ENCODE measurements at places on chromosomes 7 and 10.
A peak's percentile ranks its signal among the peaks of the same experiment; 100 is the strongest.

DNA sequence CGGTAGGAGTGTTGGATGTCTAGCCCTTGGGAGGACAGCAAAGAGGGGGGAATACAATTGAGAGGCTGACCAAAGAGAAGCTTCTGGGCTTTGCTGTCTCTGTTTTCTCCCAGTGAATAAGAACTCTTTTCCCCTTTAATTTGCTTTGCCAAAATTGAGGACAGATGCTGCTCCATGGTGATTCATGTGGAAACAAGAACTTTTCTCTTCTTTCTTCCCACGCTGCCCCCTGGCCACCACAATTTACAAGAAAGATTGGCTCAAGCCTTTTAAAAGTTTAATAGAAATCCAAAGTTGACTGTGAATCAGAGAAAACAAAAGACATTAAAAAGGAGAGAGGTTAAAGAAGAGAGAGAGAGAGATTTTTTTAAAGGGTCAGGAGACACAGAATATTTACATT is 49.0 kb downstream of the PRR15 start:
- no peak for DNase-seq

DNA sequence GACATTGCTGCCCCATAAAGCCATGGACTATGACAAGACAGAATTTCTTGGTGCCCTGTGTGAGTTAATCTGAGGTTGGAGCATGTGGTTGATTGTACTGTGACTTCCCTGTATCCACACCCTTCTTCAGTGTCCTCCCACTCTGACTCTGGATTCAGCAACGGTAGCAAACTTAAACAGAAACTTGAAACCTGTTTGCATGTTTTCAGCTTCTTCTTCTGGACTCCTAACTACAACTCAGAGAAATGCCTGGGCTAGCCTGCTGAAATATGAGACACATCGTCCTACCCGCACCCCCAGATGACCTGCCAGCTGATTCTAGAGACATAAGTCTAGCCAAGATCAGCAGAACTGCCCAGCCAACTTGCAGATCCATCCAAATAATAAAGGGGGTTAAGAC is 78.4 kb downstream of the IPMK start:
- no peak for DNase-seq

DNA sequence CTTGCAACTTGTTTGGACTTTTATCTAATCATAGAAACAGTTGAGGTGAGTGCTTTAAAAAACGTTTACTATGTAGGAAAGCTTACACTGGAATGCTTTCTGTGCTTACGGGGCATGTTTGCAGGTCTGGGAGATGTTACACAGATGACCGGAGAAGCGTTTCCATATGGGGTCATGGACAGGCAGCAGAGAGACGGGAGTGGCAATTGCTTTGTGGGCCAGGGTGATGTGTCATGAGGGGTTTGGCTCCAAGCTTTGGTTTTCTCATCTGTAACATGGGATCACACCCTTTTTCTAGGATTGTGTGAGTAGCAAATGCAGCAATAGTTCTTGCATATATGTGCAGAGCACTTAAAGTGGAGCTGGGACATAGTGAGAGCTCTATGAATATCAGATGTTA is 174.8 kb upstream of the MKI67 start:
- no peak for DNase-seq

- no peak for DNase-seq
Measured at GRCh38 chr7:16046041-16046440, 359.6 kb upstream of the MEOX2 start.

- DNase-seq = peak; percentile 83
Measured at GRCh38 chr10:92757066-92757710, 67.4 kb downstream of the HHEX start.

DNA sequence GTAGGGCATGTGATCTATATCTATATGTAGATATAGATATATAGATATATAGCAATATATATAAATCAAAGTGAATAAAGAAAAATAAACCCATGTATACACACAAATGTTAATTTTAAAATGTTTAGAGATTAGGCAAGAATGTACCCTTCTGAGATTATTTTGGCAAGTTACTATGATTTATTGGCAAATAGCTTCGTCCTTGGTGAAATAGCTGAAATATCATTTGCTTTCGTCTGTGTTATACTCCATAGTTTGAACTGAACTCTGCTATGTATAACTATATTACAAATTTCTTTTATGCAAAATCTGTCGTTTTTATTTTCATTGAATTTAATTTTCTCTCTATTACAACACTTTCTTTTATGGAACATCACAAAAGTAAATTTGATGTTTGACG is 57.5 kb downstream of the CPED1 start:
- DNase-seq = no peak

All from Ammon's horn (tissue), 1 donor.